ENCODE measurements at places on chromosomes 7 and 10.

- peak; percentile 43 for DNase-seq
Measured at GRCh38 chr10:20877986-20878983, 18.8 kb downstream of the NEBL start.

DNA sequence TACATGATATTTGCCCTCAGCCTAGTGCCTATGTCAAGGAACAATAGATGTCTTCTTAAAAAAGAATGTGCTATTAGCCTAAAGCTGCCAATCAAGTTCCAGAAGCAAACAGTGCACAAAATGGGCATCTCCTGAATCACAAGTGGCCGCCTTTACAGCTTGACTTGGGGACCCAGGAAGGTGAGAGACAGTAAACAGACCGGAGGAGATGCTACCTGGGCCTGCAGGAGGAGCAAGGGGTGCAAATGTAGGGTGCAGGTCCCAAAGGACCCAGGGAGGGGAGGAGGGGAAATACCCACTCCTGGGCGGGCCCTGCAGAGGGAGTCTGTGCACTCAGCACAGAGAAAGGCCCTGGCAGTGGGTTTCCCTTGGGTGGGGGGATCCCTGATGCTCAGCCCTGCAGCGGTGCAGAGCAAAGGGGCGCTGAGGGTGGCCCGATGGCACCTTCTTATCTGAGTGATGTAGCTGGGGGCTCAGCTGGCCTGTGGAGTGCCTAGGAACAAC is 147.7 kb downstream of the WDR11 start:
- no peak for DNase-seq

- DNase-seq: no peak
Measured at GRCh38 chr7:77831481-77831880, 32.9 kb downstream of the PHTF2 start.

- no peak for DNase-seq
Measured at GRCh38 chr10:10796061-10796773, 221.5 kb upstream of the CELF2 start.

GRCh38 chr7:22784346-22784745 is 38.3 kb downstream of the TOMM7 start:
- DNase-seq: no peak
